MM.1S (cell line): ENCODE measurements at places on chromosomes 2 and 18.

GRCh38 chr18:12301263-12302005 lies 6.6 kb upstream of the TUBB6 start:
- DNase-seq, result no peak

DNA sequence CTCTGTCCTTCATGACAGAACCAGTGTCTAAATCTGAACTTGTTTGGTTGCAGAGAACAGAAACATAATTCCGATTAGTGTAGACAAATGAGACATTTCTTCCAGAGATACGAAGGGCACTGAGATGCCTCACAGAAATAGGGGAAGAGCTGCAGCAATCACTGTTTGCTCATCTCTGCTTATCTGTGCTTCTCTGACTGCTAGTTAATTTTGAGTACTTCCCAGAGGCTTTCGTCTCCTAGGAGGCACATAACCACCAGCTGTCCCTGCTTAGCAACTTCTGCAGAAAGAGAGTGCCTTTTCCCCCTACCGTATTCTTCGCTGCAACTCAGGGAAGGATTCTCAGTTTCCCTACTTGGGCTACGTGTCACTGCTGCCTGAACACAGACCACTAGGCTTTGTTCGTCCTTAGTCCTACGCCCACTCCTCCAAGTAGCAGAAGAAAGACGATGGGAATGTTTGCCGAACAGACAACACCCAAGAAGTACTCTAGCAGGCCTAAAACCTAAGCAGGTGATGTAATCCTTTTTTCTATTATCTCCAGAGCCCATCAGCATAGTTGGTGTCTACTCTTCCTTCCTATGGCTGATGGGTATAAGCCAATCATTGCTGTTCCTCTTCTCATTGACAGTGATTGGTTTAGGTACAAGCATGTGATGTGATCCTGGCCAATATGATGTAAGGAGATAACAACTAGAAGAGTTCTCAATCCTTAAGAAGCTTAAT lies 63.6 kb downstream of the TNP1 start:
- no peak for DNase-seq

GRCh38 chr2:22361571-22361970 lies 1023.4 kb upstream of the KLHL29 start:
- DNase-seq, result no peak

DNA sequence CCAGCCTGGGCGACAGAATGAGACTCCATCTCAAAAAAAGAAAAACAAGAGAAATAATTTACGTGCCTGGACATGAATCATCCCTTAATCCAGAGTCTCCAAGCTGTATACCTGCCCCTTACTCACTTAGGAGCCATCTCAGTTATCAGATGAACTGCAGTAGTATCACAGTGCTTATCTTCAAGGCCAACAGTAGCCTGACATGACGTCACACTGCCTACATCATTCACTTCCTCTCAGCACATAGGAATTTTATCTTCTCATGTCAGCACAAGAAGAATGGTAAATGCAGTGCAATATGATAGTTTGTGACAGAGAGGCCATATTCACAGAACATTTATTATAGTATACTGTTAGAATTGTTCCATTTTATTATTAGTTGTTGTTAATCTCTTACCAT lies 216.6 kb downstream of the SS18 start:
- no peak for DNase-seq

DNA sequence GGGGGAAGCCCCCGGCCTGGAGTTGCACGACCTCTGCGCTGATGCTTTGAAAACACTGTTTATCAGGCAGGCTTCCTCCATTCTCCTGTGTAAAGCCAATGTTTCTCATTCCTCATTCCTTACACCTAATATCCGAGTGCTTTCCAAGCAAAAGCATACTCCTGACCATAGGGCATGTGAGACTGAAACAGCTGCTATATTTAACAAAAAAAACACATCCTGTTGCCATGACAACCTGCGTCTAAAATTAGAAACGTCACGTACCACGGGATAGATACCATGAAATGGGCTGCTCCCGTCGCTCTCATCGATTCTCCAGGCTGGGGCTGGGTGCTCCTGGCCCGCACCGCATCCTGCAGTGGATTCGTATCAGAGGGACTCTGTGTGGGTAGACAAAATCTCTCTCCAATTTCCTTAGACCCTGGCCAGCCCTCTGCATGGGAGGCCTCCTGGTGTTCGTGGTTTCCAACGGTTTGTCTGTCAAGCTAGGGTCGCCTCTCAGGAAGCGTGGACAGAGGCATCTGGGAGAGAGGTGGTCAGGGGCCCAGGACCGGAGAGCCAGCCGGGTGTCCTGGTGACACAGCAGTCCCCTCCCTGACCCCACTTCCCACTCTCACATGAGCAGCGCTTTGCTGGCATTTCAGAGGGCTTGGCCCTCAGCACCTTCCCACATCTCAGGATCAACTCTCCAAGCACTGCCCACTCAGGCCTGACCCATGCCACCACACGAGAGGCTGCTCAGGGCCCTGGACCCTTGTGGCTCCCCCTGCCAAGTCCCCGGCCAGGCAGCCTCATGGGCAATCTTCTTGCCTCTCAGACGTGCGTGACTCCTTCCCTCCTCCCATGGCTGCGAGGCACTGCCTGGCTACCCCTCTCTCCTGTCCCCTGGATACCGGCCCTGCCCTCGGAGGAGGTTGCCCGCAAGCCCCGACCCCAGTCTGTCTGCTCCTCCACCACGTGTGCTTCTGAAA lies 268.1 kb downstream of the NDUFA10 start:
- no peak for DNase-seq

GRCh38 chr2:204012072-204012653 lies 75.6 kb downstream of the ICOS start:
- no peak for DNase-seq

DNA sequence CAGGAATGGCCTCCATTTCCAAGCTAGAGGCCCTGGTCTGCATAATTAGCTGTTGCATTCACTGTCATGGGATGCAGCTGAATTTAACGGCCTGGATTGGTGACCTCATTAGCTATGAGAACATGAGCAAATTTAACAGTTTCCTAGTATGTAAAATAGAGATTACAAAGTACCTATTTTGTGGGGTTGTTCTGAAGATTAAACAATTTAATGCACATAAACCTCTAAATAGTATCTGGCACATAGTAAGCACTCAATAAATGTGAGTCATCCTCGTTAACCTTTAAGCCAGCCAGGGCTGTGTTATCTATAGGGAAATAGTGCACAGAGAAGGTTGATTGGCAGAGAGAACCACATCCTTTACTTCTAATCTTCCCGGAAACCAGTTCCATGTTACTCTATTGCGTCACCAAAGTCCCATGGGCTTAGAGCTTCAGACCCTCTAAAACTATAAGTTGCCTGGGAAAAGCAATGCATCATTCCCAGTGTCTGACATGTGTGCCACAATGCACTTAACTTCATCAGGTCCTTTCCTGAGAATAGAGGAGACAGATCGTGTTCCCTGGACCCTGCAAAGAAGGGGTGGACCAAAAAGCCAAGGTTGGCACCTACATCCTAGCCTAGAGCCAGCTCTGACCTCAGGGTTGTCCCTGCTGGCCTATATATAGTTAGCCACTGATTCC lies 196.5 kb downstream of the LNPK start:
- DNase-seq, result no peak

- DNase-seq, result peak; percentile 42
These were observed 11.0 kb downstream of the CRIM1 start for GRCh38 chr2:36366491-36367120.

DNA sequence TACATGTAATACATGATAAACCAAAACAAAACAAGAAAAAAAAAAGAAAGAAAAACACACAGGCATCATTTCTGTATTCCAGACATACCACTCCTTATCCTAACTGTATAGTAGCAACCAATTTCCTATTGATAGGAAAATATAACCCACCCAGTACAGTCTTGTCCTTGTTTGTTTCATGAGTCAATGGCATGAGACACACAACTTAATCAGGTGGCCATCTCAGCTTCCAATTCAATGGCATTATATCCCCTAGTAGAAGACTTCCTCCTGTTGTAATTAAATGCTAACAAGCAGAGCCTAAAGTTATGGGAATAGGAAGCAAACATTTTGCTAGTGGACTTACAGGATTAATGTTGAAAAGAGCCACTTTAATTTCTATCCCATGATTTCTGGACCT lies 121.0 kb upstream of the NOL4 start:
- DNase-seq, result no peak

GRCh38 chr2:18611184-18611583 lies 21.8 kb upstream of the NT5C1B start:
- no peak for DNase-seq

DNA sequence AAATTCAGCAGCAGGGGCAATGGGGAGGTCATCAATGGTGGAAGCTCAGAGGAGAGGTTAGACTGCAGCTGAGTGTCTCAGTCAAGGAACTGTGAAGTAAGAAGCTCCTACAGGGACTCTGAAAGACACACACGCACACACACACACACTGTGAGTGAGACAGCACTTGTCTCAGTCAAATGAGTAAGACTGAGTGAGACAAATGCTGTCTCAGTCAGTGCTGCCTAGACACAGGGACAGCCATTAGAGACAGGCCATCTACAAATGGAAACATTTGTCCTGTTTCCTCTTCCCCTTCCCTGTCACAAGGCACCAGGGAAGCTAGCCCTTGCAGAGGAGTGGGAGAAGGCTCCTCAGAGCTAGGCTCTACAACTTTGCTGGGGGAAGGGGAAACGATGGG lies 577.4 kb upstream of the GCFC2 start:
- DNase-seq, result no peak

- no peak for DNase-seq
These were observed 14.1 kb downstream of the NMS start for GRCh38 chr2:100484390-100484789.

- peak; percentile 85 for DNase-seq
These were observed 62.4 kb downstream of the MRPS9 start for GRCh38 chr2:105100046-105100840.

DNA sequence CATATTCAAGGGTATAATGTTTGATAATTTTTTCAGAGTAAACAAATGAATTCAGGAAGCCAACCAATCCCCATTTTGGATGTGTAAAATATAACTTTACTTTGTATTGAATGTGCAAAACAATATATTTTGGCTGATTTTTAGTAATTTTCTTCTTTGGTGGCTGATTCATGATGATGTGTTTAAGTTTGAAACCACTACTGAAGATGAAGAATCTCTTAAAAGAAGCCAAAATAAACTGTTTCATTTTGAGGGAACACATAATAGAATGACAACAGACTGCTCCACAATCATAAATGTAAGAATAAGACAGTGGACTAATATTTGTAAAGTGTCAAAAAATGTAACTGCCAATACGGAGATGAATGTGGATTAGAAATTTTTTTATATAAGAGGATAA lies 52.5 kb upstream of the TRIM43 start:
- no peak for DNase-seq

DNA sequence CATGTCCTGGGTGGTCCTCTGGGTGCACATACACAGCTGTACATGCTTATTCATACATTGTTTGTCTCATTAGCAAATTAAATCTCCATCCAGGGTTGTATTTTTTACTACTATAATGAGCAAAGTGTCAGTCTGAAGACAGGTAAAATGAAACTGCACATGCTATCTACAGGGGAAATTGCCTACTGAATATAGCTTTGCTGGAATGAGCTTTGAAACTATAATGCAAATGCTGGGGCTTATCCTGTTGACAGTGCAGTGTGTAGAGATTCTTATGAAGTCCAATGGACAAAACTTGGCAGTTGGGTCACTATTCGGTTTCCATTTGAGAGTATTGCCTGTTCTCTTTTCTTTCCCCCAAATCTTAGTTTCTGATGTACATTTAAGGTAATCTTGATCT lies 292.8 kb upstream of the LRP1B start:
- peak; percentile 64 for DNase-seq

DNA sequence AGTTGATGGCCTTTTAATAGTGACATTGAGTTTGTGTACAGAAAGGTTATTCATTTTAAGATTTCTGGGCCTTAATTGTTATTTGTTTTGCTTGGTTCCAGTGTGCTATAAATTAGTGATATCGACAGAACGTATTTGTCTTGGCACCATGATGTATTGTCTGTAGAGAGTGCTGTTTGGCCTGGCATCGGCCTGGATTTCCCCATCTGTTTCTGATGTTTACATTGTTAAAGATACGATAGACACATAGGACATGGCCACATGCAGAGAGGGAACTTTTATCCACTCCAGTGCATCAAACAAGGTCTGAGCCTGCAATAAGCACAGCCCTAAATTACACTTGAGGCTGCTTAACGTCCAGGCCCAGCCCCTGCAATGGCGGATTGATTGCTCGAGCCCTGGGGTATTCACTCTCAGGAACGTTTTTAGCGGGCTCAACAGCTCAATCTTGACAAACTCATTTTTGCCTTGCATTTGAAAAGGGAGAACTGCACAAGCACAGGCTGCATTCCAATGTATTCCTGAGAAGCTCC lies 144.7 kb downstream of the SLC4A3 start:
- DNase-seq, result no peak
